ENCODE measurements at places on chromosomes 13 and 19. TPM values are rescaled to one million over a fixed set of nuclear protein-coding genes. Genes with fewer than 3 reads are reported as not detected.

GNG7 gene
- total RNA-seq, result 12.3 TPM

RYR1 gene
- total RNA-seq, result 20.4 TPM

C1QTNF9B gene
- total RNA-seq, result 0.88 TPM

SIGLEC10 gene
- total RNA-seq, result 0.77 TPM

ZNF677 gene
- 67.0 TPM for total RNA-seq

NLRP12 gene
- 0.38 TPM for total RNA-seq

ZNF560 gene
- total RNA-seq, result not detected

B3GNT8 gene
- total RNA-seq, result 1.9 TPM

ZNF541 gene
- total RNA-seq, result 0.44 TPM

CBARP gene
- total RNA-seq, result 6.2 TPM

PRRG2 gene
- 0.77 TPM for total RNA-seq

CXCL17 gene
- total RNA-seq, result 6.6 TPM

ZNF99 gene
- total RNA-seq, result 1.3 TPM

KLF1 gene
- 2.1 TPM for total RNA-seq

CBY2 gene
- not detected for total RNA-seq

ZNF208 gene
- 34.3 TPM for total RNA-seq

PIH1D1 gene
- 77.4 TPM for total RNA-seq
